ENCODE measurements at places on chromosomes 16 and 17.

GRCh38 chr16:83802135-83802534 is 5.6 kb upstream of the HSBP1 start:
- no peak for DNase-seq

GRCh38 chr16:88886845-88887521 is 20.5 kb upstream of the PABPN1L start:
- DNase-seq, result no peak

DNA sequence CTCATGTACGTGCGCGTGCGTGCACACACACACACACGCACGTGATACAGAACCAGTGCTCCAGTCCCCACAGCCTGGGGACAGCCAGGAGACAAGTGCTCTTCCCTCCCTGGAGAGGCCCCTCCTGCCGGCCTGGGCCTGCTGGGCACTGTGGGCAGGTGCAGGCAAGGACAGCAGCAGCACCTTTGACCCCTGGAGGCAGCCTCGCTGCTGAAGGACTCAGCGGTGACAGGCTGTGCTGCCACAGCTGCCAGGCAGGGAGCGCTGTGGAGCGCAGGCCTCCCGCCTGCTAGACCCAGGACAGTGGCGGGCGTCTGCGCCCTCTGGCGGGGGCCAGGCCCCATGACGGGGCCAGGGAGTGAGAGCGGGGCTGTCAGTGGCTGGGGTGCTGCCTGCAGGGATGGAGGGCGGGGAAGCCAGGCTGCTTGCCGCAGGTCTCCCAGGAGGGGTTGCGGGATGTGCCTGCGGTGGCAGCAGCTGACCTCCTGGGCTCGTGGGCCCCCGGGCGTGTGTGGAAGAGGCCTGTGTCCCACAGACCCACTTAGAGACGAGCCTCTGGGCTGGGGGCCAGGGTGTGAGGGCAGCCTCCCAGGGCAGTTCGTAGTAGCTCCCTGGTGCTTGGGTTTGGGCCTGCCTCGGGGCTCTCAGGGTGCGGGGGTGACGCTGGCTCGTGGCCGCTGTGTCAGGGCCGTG is 63.5 kb upstream of the PVALEF start:
- DNase-seq, result peak; percentile 90

- DNase-seq, result no peak
These were observed 39.7 kb upstream of the ALDH3A1 start for GRCh38 chr17:19787733-19788357.

GRCh38 chr17:19728084-19728495 is 11.7 kb upstream of the SLC47A2 start:
- DNase-seq, result no peak

- peak; percentile 44 for DNase-seq
These were observed 578 bp downstream of the PGAP6 start for GRCh38 chr16:381012-381788.

GRCh38 chr16:86100205-86101136 is 201.5 kb downstream of the IRF8 start:
- DNase-seq, result no peak

DNA sequence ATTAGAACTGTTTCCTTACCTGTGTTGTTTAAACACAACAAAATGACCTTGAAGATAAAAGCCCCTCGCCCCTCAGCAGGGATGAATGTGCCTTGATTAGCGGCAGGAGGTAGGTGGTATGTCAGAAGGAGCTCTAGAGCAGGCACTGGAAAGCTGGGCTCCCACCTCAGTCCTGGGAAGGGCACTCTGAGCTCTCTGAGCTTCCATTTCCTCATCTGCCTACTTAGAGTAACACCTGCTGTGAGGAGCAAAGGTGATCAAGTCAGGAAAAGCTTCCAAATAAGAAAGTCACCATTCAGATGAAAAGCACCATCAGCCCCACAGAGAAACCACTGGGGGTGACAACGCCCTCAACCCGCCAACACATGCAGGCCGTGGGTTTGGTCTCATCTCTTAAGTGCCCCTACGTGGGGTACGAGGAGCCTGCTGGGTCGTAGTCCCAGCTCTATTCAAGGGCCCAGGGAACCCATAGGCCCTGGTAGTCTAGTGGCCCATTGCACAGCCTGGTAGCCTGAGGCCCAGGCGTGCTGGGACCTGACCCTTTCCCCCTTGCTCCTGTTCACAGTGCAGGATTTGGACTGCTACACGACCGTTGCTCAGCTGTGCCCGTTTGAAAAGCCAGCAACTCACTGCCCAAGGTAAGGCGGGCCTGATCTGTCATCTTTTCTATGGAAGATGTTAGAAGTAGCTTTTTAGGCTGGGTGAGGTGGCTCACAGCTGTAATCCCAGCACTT is 57.3 kb downstream of the CRISPLD2 start:
- no peak for DNase-seq

DNA sequence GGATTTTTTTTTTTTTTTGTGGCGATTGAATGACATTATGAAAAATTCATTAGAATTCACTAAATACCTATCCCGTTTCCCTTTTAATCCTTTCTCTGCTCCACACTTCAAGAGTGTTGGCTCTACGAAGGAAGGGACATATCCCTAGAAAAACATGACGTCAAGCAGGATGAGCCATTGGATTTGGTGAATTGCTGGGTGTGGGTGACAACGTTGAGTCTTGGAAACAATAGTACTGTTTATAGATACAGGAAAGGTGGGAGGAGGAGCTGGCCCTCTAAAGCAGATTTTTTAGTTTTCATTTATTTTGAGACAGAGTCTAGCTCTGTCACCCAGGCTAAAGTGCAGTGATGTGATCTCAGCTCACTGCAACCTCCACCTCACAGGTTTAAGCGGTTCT is 167.6 kb upstream of the FAM20A start:
- no peak for DNase-seq

GRCh38 chr16:86594721-86595120 is 16.4 kb downstream of the FOXL1 start:
- DNase-seq, result no peak

DNA sequence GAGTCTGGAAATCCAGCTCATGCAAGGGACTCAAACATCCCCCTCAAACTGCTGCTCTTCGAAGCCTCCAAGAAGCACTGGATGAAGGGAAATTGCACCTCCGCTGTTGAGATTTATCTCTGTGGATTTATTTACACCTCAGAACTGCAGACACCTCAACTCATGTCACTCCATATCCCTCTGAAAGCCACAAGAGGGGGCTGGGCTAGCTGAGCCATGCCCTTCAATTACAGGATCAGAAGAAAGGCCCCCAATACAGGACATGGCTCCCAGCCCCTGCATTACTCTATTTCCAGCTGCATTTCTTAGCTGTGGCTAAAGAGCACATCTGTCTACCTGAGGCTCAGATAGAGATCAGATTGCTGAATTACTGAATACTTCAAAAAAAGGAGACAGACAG is 103.1 kb upstream of the DYNLRB2 start:
- DNase-seq, result no peak

GRCh38 chr16:55255733-55256282 is 68.2 kb upstream of the IRX6 start:
- no peak for DNase-seq

DNA sequence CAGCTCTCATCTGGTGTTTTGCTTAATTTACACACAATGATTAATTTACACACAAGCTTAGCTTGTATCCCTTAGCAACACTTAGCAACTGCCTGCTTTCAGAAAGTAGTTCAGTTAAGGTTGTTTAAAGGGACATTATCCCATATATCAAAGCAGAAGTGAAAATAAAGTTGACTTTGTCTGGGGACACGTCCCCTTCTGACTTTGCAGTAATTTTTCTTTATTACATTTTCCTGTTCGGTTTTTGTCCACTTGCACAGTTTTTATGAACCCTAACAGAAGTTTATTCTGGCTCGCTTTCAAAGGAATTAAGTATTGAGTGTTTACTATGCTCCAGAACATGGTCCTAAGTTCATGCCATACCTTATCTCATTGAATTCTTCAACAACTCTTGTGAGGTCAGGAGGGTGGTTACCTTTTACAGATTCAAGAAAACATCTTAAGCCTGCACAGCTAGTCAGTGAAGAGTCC is 41.5 kb downstream of the ARHGAP44 start:
- DNase-seq, result no peak

DNA sequence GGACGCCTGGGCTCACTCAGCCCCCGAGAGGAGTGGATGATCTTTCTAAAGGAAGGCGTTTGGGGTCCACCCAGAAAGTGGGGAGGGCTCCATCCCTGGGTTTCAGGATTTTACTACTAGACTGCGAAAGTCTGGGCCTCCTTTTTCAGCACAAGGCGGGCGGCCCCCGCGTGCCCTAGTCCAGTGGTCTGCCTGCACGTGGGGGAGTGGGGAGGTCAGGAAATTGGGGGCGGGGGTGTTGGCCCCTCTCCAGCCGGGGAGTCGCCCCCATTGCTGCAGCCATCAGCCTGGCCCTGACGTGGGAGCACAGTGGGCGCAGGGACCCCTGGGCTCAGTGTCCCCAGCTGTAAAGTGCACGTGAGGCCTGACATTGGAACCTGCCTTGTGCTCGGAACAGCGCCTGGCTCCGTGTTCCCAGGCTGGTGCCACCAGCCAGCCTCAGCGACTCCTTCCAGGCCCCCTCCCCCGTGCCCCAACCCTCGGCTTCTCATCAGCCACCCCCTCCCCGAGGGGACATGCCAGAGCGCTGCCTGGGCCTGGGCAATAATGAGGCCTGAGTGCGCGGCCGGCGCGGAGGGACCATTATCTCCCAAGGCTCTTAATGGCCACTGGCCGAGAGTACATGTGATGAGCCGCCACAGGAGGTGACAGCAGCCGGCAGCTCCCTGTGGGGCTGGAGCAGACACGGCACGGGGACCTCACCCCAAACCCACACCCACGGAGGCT is 2.4 kb upstream of the C1QTNF8 start:
- no peak for DNase-seq

- no peak for DNase-seq
These were observed 50.8 kb downstream of the MRTFB start for GRCh38 chr16:14121872-14122271.

GRCh38 chr16:69514356-69514755 is 51.4 kb upstream of the NFAT5 start:
- DNase-seq, result no peak
